ENCODE measurements at places on chromosomes 7 and 10.

GRCh38 chr10:131936736-131937135 is 35.9 kb downstream of the PPP2R2D start:
- DNase-seq: no peak

DNA sequence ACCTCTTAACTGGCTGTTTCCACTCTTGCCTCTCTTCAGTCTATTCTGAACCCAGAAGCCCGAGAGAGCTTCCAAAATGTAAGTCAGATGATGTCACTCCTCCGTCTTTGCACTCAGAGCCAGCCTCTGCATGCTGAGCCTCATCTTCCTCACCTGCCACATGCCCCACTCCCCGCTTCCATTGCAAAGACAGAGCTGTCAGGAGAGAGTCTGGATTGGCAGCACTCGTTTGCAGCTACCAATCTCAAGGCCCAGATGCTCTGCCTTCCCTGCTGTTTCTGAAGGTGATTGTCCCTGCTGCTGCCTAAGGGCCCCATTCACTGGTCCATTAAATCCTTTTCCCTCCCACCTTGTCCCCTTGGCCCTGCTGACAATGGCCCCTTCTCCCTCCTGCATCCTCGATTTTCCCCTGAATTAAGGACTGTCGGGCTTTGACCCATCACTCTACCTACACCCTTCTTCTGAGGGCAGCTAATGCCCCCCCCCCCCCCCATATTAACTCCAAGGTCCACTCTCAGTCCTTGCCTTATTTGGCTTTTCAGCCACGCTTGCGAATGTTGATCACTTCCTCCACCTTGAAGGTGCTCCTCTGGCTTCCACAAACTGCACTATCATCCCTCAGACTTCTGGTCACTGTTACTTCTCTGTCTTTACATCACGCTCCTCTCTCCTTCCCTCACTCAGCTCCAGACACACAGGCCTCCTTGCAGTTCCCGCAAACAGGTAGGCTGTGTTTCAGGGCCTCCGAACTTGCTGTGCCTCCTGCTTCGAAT is 98.5 kb downstream of the CHN2 start:
- DNase-seq: no peak

GRCh38 chr7:3229904-3230470 is 71.1 kb upstream of the SDK1 start:
- no peak for DNase-seq

DNA sequence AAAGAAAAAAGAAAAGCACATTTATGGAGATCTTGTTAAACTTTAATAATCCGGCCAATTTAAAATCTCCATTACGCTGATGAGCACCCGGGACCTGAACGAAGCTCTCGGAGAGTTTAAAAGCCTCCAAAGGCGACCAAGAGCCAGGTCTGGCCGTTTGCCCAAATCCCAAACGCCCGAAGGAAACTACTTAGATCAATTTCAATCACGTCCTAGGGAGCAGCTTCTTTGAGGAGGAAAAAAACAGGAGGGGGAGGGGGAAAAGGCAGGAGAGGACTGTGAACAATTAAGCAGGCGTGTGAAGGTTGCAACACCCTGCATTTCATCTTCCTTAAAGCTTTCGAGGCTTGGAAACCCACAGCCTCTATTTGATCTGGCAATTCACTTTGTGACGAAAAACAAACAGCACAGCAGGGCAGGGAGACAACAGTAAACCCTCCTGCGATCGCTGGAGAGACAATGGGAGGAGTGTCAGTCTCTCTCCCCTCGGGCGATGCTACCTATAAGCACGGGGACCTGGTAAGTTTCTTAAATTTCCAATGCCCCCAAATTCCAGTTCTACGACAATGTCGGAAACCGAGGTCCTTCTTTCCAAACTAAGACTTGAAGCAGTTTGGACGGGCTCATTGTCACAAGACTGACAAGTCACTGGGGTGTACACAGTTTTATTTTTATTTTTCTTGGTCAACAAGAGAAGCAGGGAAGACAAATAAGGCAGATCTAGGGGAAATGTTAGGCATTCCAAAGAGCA is 1.2 kb downstream of the KLF6 start:
- peak; percentile 54 for DNase-seq

DNA sequence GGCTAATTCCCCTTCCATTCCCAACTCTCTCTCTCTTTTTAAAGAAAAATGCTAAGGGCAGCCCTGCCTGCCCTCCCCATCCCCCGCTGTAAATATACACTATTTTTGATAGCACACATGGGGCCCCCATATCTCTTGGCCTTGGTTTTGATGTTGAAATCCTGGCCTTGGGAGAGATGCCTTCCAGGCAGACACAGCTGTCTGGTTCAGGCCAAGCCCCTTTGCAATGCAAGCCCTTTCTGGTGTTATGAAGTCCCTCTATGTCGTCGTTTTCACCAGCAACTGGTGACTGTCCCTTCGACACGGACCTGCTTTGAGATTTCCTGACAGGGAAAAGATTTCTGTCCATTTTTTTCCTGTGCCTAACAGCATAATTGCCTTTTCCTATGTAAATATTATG is 3.0 kb downstream of the ADRA2A start:
- no peak for DNase-seq

- no peak for DNase-seq
Observed at GRCh38 chr10:17836942-17837341, 27.8 kb downstream of the MRC1 start.

- DNase-seq: no peak
Observed at GRCh38 chr7:55515569-55516279, 56.6 kb downstream of the VOPP1 start.

GRCh38 chr10:46240684-46241565 is 45.9 kb upstream of the ANTXRL start:
- DNase-seq: no peak

- DNase-seq: no peak
Observed at GRCh38 chr7:133633055-133633454, 380.2 kb downstream of the EXOC4 start.

- DNase-seq: no peak
Observed at GRCh38 chr7:134886353-134887057, 99.8 kb upstream of the AGBL3 start.

DNA sequence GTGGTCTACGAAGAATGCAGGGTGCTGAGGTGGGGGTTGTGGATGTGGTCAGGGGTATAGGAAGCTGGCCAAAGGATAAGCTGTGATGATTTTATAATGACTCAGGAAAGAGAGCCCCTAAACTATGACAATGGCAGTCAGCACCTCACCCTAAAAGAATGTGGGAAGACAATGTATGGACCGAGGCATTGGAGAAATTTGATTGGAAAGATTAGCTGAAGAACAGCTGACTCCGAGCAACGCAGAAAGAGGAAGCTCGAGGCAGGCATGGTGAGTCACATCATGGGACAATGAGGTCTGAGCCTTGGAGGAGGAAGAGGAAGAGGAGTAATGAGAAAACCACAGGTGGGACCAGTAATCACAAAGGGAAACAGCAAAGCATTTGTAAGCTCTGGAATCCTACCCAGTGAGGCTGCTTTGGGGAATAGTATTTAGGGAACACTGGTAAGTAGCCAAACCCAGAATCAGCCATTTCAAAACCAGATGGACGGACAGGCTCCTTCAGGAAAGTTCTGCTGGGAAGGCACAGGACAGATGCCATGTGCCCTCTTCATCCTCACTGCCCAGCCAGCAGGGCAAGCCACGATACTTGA is 295.4 kb downstream of the PRPF18 start:
- DNase-seq: no peak

GRCh38 chr7:83882551-83882950 is 233.6 kb upstream of the SEMA3E start:
- no peak for DNase-seq

DNA sequence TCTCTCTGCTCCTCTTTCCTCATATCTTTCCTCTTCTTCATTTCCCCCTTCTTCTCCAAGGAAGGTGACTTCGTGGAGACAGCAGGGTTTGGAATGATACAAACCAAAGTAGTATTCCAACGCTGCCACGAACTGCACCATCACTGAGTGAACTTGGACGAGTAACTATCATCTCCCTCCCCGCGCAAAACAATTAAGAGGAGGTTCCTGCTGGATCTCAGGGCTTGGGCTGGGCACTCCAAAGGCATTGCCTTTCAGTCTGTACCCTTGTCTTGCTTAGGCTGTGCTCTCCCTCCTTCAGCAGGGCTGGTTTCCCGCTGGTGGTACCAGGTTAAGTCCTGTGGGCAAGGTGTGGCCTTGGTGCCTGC is 790 bp upstream of the PITX3 start:
- no peak for DNase-seq

DNA sequence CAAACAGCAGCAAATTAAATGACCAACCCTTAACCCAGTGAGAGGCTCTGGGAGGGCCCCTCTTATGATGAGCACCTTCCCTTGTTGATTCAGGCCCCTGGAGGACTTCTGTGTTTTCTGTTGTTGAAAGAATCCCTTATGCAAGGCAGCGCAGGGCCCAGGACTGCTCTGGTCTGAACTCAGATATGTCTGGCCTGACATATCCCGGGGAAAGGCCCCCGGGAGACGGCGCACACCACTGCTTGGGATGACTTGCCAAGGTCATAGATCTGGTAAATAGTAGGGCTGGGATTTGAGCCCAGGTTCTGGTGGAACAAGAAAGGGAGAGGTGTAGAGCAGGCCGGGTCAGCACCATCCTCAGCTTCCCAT is 124.0 kb downstream of the AOAH start:
- DNase-seq: no peak

- DNase-seq: no peak
Observed at GRCh38 chr7:52021343-52021742, 704.7 kb upstream of the COBL start.

GRCh38 chr7:91263384-91264045 is 718 bp upstream of the FZD1 start:
- peak; percentile 87 for DNase-seq

- DNase-seq: no peak
Observed at GRCh38 chr7:108578937-108579336, 9.3 kb downstream of the DNAJB9 start.

- no peak for DNase-seq
Observed at GRCh38 chr7:118053353-118053752, 130.6 kb upstream of the LSM8 start.

- no peak for DNase-seq
Observed at GRCh38 chr7:149310113-149310836, 48.3 kb downstream of the ZNF783 start.

GRCh38 chr10:112475575-112476218 is 28.7 kb downstream of the VTI1A start:
- DNase-seq: no peak

DNA sequence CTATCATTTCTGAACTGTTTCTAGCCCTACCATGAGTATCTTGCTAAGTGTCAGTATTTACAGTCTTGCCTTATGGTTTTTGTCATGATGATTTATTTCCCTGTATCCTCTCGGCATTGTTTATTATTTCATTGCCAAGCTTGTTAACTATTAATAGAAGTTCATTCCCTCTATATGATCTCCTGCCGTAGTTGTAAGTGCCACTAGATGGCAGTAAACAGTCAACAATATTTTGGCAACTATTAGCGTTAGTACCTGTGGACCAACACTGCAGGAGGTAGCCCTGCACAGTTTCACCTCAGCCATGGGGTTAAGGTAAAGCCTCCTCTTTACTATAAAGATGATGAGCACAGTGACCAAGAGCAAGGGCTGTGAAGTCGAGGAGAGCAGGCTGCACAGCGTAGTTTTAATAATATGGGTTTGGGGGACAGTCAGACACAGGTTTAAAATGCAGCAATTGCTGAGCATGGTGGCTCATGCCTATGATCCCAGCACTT is 26.1 kb upstream of the CCNJ start:
- DNase-seq: peak; percentile 48

- no peak for DNase-seq
Observed at GRCh38 chr10:131587976-131588680, 276.6 kb upstream of the TCERG1L start.

GRCh38 chr7:115009736-115010440 is 88.0 kb downstream of the MDFIC start:
- DNase-seq: no peak

DNA sequence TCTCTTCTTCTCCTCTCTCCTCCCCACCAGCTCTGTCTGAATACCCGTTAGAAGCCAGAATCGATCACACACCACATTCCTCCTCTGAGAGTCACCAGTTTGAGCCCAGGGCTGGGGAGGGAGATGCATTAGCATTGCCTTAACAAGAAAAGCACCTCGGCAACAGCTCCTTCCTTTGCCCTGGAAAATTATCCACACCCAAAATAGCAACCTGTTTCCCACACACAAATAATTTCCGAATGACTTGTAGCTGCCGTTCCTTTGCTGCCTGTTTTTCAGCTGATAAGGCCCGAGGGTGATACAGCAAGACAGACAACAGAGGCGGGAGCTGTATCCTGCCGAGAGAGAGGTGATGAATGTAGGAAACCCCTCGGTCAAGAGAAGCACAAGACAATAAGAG is 91.3 kb downstream of the CPXM2 start:
- no peak for DNase-seq

- no peak for DNase-seq
Observed at GRCh38 chr7:136324073-136324704, 347.0 kb upstream of the MTPN start.

DNA sequence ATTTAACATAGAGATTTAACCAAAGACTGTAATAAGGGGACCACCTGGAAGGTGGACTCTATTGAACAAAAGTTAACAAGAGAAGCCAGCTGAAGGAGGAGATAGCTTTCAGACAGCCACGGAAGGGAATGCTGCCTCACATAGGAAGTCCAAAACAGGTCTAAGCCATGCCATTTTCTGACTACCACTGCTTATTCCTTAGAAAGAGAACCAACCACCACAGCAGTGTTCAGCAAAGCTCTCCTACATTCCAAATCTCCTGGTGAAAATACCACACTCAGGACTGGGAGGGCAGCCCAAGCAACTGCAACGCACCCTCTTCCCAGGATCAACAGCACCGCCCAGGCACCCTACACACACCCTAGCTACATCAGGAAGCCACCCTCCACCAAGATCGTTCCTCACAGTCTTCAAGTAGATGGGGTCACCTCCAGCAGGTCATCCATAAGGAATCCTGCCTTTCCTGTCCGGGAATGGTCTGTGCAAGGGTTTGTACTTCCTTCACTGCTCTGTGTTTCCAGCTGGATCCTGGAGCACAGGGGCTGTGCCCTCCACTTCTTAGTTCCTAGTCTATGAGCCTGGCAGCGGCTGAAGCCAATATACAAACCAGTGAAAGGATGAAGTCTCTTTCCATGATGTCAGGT is 2.5 kb downstream of the KIAA1549 start:
- DNase-seq: no peak

DNA sequence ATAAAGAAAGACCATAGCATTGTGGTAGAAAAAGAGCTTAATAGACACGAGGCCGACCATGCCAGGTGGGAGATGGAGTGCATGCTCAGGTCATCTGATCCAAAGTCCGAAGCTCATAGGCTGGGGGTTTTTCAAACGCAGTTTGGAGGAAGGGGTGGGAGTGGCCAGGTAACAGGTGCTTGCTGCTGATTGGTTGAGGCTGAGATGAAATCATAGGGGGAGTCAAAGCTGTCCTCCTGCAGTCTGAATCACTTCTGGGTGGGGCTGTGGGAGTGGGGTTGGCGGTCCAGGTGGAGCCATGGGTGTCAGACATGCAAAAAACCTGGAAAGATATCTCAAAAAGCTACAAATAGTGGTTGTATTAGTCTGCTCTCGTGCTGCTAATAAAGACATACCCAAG is 2.8 kb upstream of the ERCC6 start:
- DNase-seq: no peak

DNA sequence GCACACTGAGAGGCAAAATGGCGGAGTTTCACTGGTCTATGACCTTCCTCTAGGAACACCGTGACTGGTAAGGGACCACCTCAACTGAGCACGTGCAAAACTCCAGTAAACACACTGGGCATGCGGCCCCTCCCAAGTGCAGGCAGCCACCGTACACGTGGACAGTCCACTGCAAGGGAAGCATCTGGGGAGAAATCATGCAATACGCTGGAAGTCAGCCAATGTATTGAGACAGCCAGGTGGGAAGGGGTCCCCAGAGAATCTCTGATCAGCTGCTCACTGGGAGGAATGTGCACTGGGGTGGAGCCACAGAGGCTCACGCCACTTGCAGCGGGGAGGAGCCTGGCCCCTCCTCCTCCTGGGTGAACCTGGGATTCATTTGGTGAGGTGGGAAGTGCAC is 49.3 kb downstream of the CFAP46 start:
- no peak for DNase-seq
